AG04449 (cell line): ENCODE measurements at places on chromosomes 7 and 10.

DNA sequence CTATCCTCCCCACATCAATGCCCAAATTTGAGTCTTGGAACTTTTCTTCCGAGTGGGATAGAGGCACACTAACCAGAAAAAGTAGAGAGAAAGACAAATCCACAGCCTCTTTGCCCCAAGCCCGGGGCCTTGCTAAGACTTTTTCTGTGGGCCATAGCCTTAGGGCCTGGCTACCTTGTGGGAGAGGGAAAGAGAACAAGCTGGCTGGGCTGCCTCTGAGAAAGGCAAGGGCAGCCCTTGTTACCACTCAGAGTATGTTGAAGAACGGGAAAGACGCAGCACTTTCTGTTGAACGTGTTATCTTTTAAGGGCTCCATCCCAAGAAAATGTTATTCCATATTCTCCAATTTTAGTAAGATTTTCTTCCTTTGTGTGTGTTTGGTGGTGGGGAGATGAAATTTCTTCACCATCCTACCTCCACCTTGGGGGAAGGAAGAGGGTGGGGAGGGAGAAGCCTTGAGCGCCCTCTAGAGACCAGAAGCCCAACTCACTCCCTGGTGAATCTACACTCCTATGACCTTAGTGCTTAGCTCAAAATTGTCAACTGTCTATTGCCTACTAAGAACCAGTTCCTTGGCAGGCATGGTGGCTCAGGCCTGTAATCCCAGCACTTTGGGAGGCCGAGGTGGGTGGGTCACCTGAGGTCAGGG lies 3.9 kb upstream of the NRF1 start:
- DNase-seq = no peak

- DNase-seq = no peak
Observed at GRCh38 chr10:124579011-124579399, 117.4 kb downstream of the LHPP start.

DNA sequence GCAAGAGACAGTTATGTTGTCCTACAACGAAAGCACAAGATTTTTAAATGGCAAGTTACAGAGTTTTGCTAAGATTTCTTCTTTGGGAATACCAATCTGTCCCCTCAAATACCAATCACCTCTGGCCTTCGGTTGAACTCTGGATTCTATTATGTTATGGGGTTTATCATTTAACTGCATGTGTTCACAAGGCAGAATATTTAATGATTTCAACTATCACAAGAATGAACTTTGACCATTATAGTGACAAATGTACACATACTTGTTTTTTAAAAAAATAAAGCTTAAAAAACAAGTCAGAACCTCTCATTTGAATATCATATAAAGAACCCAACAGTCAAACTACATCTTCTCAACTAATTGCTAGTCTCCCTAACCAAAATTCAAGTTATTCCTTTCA lies 11.3 kb downstream of the OAT start:
- no peak for DNase-seq

DNA sequence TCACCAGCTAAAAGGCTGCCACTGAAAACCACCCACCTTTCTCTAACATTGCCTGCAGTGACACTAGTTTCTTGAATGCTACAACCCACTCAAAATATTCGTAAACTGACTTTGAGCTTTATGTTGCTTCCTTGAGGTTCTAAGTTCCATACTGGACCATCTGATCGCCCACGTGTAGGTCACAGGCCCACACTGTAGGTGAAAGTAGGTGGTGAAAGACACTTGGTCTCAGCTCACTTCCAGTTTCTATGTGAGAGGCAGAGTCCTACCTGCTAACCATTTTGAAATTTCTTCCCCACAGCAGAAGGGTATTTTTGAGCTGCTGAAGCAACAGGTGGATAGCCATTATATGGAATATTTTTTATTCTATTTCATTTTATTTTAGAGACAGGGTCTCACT lies 97.3 kb downstream of the MYO3A start:
- DNase-seq = no peak

GRCh38 chr7:24717247-24717622 lies 40.0 kb downstream of the GSDME start:
- DNase-seq = no peak

GRCh38 chr10:76033457-76034196 lies 602.2 kb downstream of the LRMDA start:
- DNase-seq = peak; percentile 16

GRCh38 chr10:49534670-49535381 lies 4.1 kb downstream of the ERCC6 start:
- DNase-seq = no peak

- DNase-seq = no peak
Observed at GRCh38 chr7:47100817-47101435, 481.0 kb downstream of the TNS3 start.

- DNase-seq = no peak
Observed at GRCh38 chr7:30005464-30005863, 15.9 kb upstream of the SCRN1 start.

- no peak for DNase-seq
Observed at GRCh38 chr10:23414658-23415057, 24.2 kb upstream of the OTUD1 start.

GRCh38 chr7:137462074-137462715 lies 118.7 kb upstream of the PTN start:
- DNase-seq = no peak

GRCh38 chr7:5445981-5446594 lies 22.5 kb upstream of the TNRC18 start:
- DNase-seq = no peak

DNA sequence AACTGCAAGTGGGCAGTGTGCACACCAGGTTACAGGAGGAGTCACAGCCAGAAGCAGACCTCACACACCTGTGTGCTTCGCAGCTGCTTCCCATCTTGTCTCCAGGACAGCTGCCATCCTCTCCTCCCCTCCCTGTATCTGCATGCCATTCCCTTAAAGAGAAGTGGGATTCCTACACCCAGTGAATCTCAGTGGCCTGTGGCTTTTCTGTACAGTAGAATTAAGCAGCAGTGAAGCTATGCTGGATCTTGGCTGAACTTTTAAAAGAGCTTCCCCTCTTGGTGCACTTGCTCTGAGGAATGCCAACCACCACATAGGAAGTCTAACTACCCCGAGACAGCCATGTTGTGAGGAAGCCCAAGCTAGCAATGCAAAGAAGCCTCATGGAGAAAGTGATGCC lies 236.5 kb upstream of the ZMIZ1 start:
- DNase-seq = no peak

DNA sequence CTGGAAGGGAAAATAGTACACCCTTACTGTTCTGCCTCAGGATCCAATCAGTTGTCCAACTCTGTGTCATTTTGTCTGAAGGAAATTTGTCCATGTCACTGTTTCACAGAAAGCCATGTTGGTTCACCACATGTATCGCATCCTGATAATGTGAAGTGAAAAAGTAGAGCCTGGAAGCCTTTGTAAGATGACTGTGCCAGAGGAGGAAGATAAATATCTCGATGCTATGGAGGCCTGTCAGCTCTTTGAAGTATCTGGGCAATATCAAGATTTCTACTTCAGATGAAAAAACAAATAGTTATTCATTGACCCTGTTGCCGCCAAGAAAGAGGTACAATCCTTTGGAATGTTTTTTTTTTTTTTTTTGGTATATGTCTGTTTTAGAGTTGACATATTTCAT lies 270.5 kb downstream of the PHF14 start:
- no peak for DNase-seq

DNA sequence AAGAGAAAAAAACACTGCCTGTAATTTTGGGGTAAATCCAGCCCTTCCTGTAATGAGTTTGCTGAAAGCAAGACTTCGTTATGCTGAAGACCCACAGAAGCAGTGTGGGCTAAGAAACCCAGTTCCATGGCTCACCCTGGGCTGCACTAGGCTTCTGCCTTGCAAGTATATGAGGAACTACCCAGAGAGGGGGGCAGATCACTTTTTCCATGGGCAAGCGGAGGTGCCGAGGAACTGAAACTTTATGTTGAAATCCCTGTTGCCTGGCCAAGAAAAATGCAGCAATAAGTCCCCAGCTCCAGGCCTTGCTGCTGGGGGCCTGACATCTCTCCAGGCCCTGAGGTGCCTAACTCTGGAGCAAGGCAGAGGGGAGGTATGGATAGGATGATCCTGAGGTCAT lies 8.5 kb downstream of the RASSF4 start:
- DNase-seq = no peak

- no peak for DNase-seq
Observed at GRCh38 chr7:20328692-20329091, 2.0 kb upstream of the ITGB8 start.

DNA sequence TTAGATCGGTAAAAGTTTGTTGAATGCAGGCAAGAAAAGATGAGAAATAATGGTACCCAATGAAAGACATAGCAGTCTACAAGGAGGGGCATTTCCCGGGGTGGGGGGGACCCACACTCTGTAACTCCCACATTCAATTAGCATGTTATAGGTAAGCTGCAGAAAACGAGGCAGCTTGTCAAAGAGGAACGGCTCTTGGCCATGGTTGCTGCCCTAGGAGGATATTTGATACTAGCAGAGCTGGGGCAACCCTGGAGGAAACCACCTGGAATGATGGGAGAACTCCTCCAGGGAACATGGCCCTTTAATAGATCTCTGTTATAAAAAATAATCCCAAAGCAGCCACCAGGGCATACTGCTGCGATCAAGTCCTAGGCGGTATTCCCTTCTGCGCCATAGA lies 98.5 kb downstream of the EGFR start:
- DNase-seq = no peak

GRCh38 chr7:21544715-21545114 lies 1.9 kb downstream of the DNAH11 start:
- no peak for DNase-seq

GRCh38 chr10:71725998-71726579 lies 6.5 kb upstream of the C10orf105 start:
- DNase-seq = no peak

GRCh38 chr10:633279-634245 lies 55.9 kb downstream of the DIP2C start:
- no peak for DNase-seq

- no peak for DNase-seq
Observed at GRCh38 chr7:130379019-130379418, 1.3 kb upstream of the CPA1 start.

- no peak for DNase-seq
Observed at GRCh38 chr7:1608318-1608717, 38.5 kb upstream of the PSMG3 start.

DNA sequence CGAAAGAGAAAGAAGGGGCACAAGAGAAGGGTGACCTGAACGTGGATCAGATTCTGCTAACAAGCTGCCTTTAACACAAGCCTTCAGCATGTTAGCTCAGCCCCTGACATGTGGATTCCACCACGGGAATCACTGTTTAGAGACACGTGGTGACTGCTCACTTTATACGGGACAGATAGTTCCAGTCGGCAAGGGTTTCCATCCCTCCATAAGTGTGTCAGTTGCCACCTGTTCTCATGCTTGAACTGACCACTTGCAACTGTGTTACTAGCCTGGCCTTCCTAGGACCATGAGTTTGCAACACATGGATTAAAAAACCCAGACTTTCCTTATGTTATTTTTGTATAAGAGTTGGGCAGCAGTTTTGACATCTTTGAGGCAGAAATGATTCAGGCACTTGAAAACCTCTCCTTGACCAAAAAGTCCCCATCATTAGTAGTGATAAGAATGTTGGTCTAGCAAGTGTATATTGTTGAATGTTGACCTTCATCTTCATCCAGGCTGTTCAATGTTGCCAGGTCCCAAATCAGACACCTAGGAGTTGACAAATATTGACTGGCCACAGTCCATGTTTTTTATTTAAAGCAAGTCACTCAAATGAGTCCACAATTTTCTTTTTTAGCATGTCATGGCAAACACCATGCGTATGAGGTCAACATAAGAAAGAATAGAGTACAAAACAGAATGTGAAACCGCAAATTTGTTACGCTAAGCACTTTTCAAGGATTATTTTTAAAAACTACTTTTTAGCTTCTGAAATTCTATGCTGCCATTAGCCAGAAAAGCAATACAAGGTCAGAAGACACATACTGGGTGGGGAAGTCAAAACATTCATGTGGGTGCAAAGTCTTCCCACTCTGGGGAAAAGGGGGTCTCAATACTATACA lies 101.6 kb downstream of the ABLIM1 start:
- DNase-seq = no peak

GRCh38 chr10:661597-662222 lies 27.8 kb downstream of the DIP2C start:
- no peak for DNase-seq

GRCh38 chr7:142168746-142169145 lies 57.2 kb downstream of the MGAM2 start:
- DNase-seq = no peak

DNA sequence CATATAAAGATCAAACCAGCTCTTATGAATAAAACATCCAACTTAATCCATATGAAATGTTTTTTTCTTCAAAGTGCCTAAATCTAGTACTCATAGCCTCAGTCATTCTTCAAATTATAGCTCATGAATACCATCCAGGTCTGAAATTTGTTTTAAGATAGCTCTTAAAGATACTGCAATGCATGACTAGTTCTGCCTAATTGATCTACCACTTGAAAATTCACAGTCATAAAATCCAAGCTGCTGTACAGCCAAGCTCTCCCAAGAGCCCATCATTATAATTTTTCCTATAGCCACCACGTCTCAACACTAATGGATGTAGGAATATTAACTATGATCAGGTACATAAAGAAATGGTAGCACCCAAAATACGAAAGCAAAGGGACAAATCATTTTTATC lies 87.9 kb upstream of the RNF148 start:
- DNase-seq = no peak

GRCh38 chr7:26587536-26587935 lies 276.9 kb downstream of the SKAP2 start:
- DNase-seq = no peak
